ENCODE measurements at places on chromosomes 3 and 15.

GRCh38 chr3:21705769-21706168, 45.2 kb downstream of the ZNF385D start:
- DNase-seq, result peak; percentile 75

- DNase-seq, result no peak
Measured at GRCh38 chr3:61378311-61378710, 127.1 kb upstream of the FHIT start.

GRCh38 chr3:15805756-15806266, 8.0 kb upstream of the ANKRD28 start:
- DNase-seq, result no peak

- DNase-seq, result no peak
Measured at GRCh38 chr3:17852217-17852616, 109.8 kb upstream of the TBC1D5 start.

DNA sequence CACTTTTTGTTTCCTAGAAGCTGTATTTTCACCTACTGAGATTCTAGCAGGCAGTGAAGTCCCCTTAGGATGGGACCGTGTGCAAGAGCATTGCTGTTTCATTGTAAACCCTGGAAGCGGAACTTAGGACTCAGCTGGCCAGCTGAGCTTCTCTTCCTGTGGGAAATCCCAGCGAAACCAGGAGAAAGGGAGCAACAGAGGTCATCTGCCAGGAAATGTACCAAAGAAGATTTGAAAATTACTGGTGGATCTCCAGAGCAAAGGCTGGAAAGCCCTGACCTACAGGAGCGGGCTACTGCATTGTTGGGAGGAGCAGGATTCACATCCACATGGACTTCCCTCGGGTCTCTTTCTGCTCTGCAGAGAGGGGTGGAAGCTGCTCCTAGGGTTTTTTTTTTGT, 7.6 kb upstream of the ADPRH start:
- no peak for DNase-seq

DNA sequence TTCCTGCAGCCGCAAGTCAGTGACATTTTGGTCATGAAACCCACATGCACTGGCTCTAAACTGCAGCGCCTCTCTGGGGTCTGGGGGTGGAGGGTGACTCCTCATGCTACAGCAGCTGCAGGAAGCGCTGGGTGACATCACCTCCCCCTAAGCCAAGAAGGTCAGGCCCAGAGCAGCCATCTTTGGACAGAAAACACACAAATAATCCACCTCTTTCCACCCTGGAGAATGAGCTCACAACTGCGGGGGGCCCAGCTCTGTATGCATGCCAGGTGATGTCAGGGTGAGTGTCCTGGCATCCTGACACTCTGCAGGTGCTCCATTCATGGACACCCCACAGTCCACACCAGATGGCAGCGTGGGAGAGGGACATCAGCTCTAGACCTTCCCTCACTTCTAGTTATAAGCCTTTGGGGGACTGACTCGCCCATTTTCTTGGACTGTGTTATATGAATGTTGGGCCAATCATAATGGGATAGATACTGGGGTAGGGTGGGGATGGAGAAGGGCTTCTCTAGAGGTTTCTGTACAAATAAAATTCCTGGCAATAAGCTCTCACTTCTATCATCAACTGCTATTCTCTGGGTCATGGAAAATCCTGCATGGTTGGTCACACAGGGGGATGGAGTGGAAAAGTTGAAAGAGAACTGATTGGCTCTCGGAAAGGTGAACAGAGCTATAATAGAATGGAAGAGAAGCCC, 70.7 kb upstream of the THBS1 start:
- DNase-seq, result no peak

DNA sequence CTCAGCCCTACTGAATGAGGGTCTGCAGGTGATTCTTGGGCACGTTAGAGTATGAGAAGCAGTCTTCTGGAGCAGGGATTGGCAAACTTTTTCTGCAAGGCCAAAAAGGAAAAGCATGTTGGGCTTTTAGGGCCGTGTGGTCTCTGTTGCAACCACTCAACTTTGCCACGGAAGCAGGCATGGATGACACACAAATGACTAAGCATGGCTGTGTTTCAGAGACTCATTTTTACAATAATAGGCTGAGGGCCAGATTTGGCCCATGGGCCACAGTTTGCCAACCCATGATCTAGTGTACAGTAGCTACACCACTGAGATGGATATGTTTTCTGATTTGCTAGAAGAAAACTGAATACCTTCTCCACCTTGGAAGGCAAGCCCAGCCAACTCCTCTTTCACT, 66.1 kb upstream of the PRICKLE2 start:
- peak; percentile 64 for DNase-seq

- no peak for DNase-seq
Measured at GRCh38 chr3:46847744-46848143, 15.5 kb downstream of the MYL3 start.

GRCh38 chr3:104521606-104522336, 844.9 kb upstream of the ALCAM start:
- DNase-seq, result no peak

GRCh38 chr15:60731583-60732130, 252.7 kb upstream of the ICE2 start:
- DNase-seq, result no peak

- DNase-seq, result no peak
Measured at GRCh38 chr3:50620820-50621219, 3.9 kb downstream of the MAPKAPK3 start.

GRCh38 chr3:98930413-98930812, 28.9 kb upstream of the DCBLD2 start:
- DNase-seq, result no peak

- DNase-seq, result no peak
Measured at GRCh38 chr15:74749832-74750231, 1.2 kb downstream of the CYP1A2 start.

- DNase-seq, result no peak
Measured at GRCh38 chr3:24401811-24402185, 92.9 kb downstream of the THRB start.

DNA sequence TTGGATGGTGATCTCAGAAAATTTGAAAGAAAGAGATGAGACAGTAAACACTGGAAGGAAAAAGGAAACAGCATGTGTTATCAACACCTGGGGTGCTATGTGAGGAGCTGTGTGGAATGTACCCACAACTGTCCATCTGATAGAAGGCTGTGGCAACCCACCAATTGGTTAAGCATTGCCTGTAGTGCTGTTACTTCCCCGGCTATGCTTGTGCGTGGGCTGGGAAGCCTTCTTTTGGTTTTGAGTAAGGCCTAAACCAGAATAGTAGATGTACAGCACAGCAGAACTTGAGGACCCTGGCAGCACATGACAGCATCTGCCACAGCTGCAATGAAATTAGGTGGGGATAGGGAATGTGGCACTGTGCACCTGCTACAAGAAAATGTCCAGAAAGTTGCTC, 184.5 kb downstream of the FHIT start:
- DNase-seq, result no peak

GRCh38 chr3:143910756-143911155, 60.9 kb upstream of the DIPK2A start:
- DNase-seq, result no peak

GRCh38 chr15:98904544-98904943, 103.0 kb downstream of the PGPEP1L start:
- DNase-seq, result no peak

GRCh38 chr3:109050591-109051167, 67.3 kb downstream of the MORC1 start:
- peak; percentile 49 for DNase-seq

DNA sequence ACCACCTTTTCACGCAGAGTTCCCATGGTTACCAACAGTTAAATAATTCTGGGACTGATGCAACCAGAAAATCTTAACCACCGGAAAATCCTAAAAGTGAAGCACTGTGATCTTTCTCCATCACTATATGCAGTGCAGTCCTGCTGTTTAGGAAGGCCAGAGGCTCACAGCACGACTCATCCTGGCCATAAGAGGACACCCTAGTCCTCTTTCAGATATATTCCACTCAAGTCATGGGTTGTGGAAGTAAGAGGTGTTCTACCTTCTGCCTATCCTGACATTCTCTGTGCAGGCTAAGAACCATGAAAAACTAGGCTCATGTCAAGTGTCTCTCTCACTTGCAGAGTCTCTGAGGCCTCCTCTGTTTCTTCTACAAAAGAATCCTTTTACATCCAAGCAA, 67.2 kb downstream of the DHX30 start:
- no peak for DNase-seq

GRCh38 chr3:13685721-13686120, 136.8 kb downstream of the FBLN2 start:
- no peak for DNase-seq

DNA sequence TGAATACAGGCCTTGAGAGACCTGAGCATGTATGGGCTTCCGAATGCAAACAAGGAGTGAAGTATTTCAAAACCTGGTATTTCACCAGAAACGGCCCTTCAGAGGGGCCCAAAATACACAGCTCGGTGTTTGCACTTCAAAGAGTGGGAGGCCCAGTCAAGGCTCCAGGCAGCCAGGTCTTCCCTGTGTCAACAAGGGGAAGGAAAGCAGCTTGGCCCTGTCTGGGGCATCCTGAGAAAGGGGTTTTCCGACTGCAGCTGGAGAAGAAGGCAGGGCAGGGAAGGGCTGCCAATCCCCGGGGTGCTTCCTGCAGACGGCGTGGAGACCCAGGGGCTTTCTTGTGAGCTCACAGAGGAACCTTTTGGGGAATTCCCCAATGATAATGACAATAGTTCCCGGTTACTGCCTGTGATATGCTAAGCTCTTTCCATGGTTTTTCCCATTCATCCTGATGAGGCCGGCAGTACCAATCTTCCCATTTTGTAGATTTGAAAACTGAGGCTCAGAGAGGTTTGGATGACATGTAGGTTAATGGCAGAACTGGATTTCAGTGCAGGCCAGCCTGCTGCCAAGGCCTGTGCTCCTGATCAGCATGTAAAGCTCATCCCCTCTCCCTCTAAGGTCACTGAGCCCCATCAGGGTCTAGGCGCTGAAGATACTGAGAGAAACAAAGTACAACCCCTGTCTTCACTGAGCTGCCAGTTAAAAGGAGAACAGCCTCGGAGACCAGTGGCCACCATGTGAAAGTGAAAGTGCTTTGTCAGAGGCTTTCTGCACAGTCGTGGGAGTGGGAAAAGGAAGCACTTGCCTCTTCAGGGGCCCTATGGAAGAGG, 43.0 kb upstream of the TLE3 start:
- no peak for DNase-seq

GRCh38 chr3:170809007-170809974, 60.7 kb downstream of the RPL22L1 start:
- DNase-seq, result peak; percentile 55

DNA sequence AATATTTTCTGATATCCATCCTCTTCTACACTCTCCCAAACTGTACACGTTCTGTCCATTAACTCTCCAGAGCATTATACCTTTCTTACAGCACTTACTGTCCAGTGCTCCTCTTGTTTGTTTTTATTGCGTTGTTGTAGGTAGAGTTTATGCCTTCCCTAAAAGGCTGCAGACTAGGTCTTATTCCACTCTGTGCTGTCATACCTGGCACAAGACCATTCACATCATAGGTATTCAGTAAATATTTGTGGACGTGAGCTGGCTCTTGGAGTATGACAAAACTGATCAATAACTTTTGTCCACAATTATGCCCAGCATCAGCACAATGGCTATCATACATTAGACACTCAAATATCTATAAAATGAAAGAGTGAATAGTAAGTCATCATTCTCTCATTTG, 4.4 kb downstream of the HMG20A start:
- no peak for DNase-seq
